Left colon (tissue), 2 donors: ENCODE measurements at places on chromosomes 6 and 20. TPM values are rescaled to one million over a fixed set of nuclear protein-coding genes. Genes with fewer than 3 reads are reported as not detected.

- no peak for DNase-seq
Measured at GRCh38 chr6:55868771-55869479, 6.5 kb downstream of the BMP5 start.

Gene ARMC2
- 3.8 TPM for total RNA-seq

DNA sequence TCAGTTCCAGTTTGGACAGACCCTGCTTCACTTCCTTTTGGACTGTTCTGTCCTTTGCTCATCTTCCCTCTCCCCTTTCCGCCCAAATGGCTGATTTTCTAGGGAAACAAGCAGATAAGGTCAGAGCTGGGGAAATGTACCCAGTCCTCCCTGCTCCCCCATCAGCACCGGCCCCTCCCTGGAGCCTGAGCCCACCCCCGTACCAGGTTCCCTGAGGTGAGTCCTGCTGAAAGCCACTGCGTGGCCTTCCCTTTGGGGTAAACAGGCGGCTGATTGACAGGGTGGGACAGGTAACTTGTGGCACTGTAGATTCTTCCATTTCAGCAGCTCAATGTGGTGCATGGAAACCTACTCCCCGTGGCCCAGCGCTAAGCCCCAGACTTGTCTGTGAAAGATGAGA is 70.5 kb downstream of the NPEPL1 start:
- DNase-seq = no peak

- DNase-seq = peak; percentile 92
Measured at GRCh38 chr6:44000164-44000842, 126.9 kb downstream of the MRPL14 start.

DNA sequence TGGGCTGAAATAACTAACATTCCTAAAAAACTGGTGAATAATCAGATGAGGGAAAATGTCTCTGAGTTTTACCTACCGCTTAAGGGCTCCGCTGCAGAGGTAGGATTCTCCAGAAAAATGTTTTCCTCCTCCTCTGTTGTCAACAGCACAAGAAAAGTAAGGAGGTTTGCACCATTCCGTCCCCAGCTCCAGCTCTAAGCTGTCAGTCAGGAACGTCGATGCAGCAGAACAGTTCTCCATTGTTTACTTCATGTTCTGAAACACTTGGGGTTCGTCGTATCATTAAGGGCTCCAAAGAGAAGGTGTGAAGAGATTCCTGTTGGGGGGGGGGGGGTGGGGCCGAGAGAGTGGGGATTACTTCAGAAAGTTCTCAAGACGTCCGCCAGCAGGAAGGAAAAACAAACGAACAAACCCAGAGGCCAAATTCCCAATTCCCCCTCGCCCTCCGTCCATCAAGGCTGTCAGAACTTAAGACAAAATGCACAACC is 734 bp downstream of the MMS22L start:
- no peak for DNase-seq

Gene PLA2G7
- 0.70 TPM for total RNA-seq

GRCh38 chr20:23047738-23048214 is 1.7 kb downstream of the THBD start:
- DNase-seq = no peak

DNA sequence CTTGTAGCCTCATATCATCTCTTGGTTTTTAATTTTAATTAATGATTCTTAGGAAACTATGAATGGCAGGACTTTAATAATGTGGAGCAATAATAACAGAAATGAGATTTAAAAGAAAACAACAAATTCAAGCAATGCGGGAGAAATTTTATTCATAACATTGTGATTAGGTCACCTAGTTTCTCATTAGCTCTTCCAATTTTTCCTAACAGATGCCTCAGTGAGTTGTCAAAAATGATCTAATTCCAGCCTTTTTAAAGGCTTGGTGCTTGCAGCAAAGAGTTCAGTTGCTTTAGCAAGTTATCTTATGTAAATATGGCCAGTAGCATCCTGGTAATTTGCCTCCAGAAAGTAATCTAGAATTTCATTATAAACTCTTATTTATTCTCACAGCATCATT is 20.4 kb downstream of the PDE7B start:
- no peak for DNase-seq

Gene ANKRD66
- not detected for total RNA-seq

DNA sequence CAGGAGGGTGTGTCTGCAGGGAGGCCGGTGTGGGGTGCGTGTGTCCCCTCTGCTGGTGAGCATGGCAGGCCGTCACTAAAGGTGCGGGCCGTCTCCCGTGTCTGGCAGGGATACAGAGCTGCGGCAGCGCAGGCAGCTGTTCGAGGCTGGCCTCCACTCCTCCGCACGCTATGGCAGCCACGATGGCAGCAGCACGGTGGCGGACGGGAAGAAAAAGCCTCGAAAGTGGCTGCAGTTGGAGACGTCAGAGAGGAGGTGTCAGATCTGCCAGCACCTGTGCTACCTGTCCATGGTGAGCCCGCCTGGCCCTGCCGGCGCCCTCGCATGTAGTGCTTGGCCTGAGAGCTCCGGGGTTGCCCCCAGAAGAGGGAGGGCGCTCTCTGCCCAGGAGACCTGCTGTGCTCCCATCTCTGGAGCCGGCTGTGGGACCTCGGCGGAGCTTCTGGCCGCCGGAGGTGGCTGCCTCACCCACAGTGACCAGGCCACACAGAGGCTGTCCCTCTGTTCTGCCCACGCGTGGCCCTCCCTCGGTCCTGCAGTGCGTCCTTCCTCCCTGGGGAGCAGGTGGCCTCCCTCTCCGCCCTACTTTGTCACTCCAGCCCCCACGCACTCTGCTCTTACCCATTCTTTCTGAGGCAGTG is 149.6 kb downstream of the DTNBP1 start:
- no peak for DNase-seq

DNA sequence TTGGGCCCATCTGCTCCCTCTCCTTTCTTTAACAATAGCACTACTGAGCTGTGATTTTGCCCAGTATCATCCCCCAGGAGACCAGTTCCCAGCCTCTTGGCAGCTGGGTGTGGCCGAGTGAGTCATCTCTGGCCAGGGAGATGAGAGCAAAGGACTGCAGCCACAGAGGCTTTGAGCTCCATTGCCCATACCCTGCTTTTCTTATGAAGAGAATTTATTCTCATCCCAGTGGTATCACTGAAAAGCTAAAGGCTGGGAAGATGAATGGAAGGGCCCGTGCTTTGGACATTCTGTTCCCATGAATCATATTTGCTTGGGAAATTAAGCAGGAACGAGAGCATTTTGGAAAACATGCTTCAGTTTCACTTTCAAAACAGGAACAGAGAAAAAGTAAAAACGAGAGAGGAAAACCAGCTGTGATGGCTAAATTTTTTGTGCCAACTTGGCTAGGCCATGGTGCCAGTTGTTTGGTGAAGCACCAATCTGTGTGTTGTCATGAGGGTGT is 14.9 kb downstream of the CST3 start:
- DNase-seq = peak; percentile 65

GRCh38 chr6:10478187-10479040 is 42.7 kb upstream of the GCNT2 start:
- DNase-seq = no peak

Gene TAB2
- total RNA-seq = 69.5 TPM

- DNase-seq = no peak
Measured at GRCh38 chr6:38827024-38827423, 111.9 kb downstream of the DNAH8 start.

DNA sequence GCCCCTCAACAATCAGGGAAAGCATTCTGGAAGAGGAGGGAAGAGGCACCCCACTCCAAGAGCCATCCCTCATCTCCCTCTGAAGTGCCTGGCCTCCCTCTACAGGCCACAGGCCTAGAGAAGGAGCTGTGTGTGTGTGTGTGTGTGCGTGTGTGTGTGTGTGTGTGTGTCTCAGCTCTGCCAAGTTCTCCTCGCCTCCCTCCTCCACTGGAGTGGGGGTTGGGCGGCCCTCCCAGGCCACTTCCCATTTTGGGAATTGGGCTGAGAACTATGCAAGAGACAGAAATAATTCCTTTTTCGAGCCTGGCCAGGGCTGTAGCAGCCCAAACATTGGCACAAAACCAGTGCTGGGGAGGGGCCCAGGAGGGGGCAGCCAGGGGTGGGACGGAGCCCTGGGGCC is 35.7 kb downstream of the KCNB1 start:
- DNase-seq = peak; percentile 65

Gene HLA-DRB5
- total RNA-seq = 121 TPM

- DNase-seq = no peak
Measured at GRCh38 chr6:81761197-81761596, 8.7 kb upstream of the TENT5A start.

DNA sequence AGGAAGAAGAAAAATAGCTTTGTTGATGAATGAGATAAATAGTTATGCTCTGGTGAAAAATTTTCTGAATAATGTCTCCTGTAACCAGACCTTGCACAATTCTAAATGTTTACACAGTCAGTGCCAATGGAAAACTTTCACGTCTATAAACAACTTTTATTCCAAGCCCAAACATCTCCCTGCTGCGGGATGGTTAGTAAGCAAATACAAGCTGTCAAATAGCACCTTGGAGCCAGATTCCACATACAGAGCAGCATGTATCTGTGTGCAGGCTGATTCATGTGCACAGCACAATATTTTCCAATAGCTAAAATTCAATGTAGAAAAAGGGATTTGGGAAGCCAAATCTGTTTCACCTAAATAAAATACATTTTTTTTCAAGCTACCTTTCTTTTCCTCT is 813.3 kb downstream of the HACE1 start:
- DNase-seq = no peak

GRCh38 chr6:5752391-5752680 is 254.4 kb downstream of the NRN1 start:
- DNase-seq = no peak

Gene PBOV1
- not detected for total RNA-seq

DNA sequence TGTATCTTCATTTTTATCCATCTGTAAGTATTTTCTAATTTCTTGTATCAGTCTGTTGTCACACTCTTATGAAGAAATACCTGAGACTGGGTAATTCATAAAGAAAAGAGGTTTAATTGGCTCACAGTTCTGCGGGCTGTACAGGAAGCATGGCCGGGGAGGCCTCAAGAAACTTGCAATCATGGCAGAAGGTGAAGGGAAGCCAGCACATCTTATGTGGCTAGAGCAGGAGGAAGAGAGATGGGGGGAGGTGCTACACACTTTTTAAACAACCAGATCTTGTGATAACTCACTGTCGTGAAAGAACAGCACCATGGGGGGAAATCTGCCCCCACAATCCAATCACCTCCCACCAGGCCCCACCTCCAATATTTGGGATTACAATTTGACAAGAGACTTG is 10.9 kb upstream of the BCKDHB start:
- DNase-seq = no peak

DNA sequence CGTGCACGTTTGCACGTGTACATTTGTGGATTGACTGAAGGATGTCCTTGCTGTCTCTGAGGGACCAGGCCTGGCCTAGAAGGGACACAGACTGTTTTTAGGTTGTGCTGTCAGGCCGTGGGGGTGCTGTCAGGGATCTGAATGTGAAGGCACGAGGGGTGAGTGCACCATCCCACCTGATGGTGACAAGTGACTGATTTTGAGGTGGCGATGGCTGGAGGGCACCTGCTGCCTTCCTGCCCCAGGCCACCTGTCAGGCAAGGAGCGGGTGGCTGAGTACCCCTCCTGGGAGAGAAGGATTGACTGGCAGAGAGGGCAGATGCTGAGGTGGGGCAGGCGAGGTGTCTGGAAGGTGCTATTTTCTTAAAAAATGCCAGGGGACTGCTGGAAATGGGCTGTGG is 1.2 kb downstream of the RAB44 start:
- DNase-seq = no peak
